ENCODE measurements at places on chromosomes 5 and 9.

GRCh38 chr5:58459146-58460001 is 512 bp downstream of the PLK2 start:
- DNase-seq: peak; percentile 11

DNA sequence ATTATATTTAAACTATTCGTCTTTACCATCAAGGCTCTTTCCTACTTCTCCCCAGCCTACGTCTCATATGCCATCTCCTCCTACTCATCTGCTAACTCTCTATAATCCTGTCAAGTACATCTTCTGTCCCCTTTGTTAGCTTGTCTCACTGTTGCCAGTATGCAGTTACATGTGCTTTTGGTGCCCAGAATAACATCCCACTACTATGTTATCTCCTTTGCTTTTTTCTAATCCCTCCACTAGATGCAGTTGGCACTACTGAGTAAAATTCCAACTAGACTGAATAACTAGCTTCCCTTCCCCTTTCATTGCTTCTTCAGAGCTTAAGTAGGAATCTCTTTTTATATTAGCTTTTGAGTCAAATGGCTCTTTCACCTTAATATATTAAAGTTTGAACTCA is 3.0 kb upstream of the ARRDC3 start:
- DNase-seq: no peak

GRCh38 chr5:134097211-134097749 is 17.2 kb upstream of the TCF7 start:
- DNase-seq: no peak

- DNase-seq: no peak
These were observed 151.1 kb upstream of the SMIM23 start for GRCh38 chr5:171634511-171634910.

DNA sequence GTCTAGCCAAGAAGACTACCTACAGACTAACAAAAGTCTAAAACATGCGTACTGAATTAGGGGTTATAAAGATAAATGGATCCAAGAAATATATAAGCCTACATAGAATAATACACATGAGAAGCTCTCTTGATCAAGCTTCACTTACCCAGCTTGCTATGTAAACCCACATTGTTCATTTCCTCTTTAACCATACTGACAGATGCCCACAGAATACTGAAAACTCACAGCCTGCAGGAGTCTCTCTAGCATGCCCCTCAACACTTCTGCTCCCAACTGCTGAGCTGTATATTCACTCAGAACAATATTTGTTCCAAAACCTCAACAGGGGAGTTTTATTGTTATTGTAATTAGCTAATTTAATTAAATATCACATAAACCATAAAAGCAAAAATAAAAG is 52.4 kb downstream of the RFX3 start:
- DNase-seq: no peak

GRCh38 chr5:33736510-33736909 is 155.3 kb downstream of the ADAMTS12 start:
- no peak for DNase-seq

DNA sequence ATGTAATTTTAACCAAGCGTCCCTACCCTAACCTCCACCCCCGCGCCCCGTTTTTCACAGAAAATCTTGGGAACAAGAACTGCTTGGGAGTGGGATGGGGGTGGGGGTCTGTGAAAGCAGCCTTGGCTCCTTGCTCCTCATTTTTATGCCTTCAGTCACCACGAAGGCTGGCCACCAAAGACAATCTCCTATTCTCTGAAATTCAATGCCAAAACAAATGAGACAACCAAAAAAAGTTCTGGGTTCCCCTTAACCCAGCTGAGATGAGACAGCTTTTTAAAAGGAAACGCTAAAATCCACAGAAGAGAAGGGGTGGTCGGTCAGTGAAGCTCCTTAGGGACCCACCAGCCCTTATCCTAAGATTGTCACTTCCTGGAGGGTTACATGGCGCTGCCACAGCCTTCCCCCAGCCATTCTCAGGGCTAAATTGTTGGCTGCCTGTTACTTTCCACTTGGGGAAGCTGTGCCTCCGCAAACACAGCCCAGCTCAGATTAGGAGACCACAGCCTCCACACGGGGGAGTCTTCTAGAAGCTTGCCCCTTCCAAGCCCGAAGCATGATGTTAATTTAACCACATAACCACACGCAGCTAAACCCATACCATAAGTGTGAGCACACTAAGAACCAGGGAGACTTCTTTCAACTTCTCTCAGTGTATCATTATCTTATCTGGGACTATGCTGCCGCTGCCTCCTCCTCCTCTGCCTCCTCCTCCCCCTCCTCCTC is 136.3 kb downstream of the FOXD1 start:
- DNase-seq: no peak

GRCh38 chr5:72256536-72256935 is 63.5 kb downstream of the MRPS27 start:
- no peak for DNase-seq
